ENCODE measurements at places on chromosomes 2 and 18. TPM values are rescaled to one million over a fixed set of nuclear protein-coding genes. Genes with fewer than 3 reads are reported as not detected.

DNA sequence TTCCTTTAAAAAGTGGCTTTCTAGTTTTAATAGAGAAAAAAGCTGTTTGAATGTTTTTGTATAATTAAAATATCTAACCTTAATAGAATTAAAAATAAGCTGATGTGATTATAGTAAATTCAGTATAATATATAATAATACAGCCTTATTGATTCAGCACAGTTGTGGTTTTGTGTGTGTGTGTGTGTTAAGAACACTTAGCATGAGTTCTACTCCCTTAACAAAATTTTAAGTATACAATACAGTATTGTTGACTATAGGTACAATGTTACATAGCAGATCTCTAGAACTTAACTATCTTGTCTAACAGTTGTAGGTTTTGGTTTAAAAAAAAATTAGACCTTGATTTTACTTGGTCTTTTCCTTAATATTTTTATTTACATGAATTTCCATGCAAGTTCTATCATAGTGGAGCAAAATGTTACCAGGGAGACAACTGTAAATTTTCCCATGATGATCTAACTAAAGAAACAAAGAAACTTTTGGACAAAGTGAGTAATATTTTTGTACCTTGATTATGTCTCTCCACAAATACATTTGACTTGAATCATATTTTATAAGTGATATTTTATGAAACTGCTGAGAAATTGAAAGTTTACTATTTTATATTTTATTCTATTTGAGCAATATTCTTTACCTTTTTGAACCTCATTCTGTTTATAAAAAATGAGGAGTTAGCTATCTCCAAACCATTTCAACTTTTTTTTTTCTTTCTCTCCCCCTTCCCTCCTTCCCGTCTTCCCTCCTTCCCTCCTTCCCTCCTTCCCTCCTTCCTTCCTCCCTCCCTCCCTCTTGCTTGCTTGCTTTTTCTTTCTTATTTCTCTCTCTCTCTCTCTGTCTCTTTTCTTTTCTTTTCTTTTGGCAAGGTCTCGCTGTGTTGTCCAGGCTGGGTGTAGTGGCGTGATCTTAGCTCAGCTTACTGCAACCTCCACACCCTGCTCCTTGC lies 46.3 kb downstream of the ZC3H6 start:
- DNase-seq = no peak
- peak overlapping the region; percentile 56 for H3K27ac ChIP-seq
- peaks cover 26% of the 10 kb centered on the region for H3K4me1 ChIP-seq
- H3K4me3 ChIP-seq = no peak overlapping the region
- H3K36me3 ChIP-seq = peaks cover 21% of the 10 kb centered on the region

GRCh38 chr2:227657199-227657845 lies 9.3 kb upstream of the SCYGR5 start:
- no peaks in the 10 kb centered on the region for H3K27me3 ChIP-seq
- DNase-seq = no peak
- H3K4me3 ChIP-seq = no peak overlapping the region
- H3K4me1 ChIP-seq = peaks cover 15% of the 10 kb centered on the region

DNA sequence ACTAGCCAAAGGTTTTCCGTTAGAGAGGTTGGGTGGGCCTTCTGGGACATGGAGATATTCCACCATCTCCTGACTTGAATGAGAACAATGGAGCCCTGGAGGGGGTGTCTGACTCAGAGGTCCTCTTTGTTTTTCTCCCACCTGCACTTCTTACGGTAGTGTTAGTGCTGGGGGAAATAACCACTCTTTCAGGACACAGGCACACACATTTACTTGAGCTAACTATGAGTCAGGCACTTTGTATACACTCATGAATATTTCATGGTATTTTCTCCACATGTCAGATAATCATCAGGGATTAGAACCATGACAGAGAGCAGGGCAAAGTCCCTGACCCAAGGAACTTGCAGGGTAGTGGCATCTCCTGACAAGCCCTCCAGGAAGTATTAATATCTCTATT lies 439.1 kb downstream of the TSN start:
- DNase-seq = no peak
- H3K4me3 ChIP-seq = no peak overlapping the region
- H3K4me1 ChIP-seq = no peaks in the 10 kb centered on the region
- H3K27ac ChIP-seq = no peak overlapping the region
- no peaks in the 10 kb centered on the region for H3K27me3 ChIP-seq

GRCh38 chr2:33441235-33441810 lies 35.1 kb upstream of the RASGRP3 start:
- no peak for DNase-seq
- peaks cover 14% of the 10 kb centered on the region for H3K4me1 ChIP-seq
- no peak overlapping the region for H3K4me3 ChIP-seq
- no peaks in the 10 kb centered on the region for H3K36me3 ChIP-seq

The NCL gene
- total RNA-seq = 421 TPM

The SOX11 gene
- total RNA-seq = 71.7 TPM

The AMER3 gene
- not detected for total RNA-seq

Data from osteocyte (in vitro differentiated cells).